BJ (cell line): ENCODE measurements at places on chromosomes 7 and 10.

GRCh38 chr10:119845656-119846055 lies 27.0 kb downstream of the MCMBP start:
- DNase-seq, result no peak

DNA sequence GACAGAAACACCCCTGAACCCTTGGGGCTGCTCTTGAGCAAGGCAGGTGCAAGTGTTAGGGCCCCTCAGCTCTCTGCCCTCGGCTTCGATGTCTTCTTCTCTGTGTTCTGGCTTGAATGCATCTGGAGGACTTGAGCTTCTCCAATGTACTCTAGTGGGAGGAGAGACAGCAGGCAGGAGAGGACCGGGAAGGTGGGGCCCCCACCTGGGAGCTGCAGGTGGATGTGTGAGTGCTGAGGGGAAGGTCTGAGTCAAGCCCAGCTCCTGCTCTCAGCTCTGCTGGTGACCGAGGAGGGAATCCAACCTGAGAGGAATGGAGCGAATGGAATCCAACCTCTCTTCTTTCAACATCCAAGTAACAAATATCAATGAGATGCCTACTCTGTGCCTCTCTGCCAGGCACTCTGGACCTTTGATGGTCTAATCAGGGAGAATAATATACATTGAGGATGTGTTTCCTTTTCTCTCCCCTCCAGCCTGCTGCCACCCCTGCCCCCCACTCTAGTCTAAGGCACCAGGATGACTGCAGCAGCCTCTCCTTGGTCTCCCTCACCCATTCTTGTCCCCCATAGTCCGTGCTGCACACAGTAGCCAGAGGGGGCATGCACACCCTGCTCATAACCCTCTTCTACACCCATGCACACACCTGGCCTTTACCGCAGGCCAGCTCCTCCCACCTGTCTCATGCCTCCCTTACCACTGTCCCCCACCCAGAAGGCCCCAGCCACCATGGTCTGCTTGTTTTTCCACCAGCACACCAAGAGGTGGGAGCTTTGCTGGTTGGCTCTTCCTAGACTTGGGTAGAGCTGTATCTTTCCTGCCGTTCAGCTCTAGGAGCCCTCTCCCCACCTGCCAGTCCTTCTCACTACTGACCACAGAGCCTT lies 13.6 kb downstream of the TBATA start:
- DNase-seq, result no peak

DNA sequence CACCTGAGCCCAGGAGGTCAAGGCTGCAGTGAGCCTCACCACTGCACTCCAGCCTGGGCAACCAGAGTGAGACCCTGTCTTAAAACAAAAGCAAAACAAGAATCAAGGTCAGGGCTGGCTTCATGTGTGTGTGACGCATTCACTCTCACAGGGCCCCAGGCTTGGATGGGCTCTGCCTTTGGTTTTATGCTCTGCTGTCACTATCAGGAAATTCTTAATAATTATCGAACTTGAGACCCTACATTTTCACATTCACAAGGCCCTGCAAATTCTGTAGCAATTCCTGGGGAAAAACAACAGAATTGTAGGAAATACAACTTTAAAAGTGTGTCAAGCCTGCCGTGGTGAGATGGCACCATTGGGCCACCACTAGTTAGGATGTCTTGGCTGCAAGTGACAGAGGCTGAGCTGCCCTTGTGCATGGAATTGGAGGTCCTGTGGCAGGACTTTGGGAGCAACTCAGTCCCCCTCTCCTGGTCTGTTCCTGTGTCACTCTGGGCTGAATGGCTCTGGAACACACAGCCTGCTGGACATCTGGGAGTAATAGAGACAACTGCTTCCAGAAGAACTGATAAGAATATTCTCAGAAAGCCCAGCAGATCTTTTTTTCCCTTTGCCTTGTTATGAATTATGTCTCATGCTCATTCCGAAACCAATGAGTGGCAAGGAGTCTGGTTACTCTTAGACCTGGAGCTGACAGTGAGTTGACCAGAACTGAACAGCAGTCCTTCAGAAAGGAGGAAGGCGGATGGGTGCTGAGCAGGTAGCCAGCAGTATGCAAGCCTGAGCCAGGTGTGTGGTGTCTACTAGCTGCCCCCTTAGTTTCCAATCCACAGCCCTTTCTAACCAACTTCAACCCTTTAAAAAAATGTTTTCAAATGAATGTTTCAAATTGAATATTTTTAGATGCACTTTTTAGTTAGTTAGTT lies 3.6 kb downstream of the UBE2D4 start:
- no peak for DNase-seq

- no peak for DNase-seq
These were observed 12.8 kb upstream of the ADD3 start for GRCh38 chr10:109994711-109995577.

DNA sequence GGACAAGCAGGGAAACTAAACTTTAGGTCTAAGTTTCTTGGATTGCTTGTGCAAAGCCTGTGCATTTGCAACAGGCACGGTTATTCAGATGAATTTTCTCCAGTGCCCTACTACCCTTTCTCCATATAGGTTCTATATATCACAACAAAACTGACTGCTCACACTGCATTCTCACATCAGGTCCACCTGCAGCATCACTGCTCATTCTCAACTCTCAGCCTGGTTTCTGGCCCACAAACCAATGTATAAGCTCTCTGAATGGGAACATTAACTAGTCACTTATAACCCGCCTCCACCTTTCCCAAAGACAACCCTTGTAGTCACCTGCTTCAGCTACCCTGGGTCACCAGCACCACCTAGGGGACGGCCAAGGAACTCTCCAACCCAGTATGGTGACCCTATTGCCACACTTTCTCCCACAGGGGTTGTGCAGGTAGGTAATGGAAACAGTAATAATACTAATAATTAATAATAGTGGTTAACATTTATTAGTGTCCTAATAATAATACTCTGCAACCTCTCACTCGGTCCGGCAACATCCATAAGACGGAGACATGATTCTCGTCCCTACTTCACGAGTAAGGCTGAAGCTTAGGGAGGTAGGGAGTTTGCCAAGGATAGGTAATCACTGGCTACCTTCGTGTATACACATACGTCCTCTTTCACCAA lies 97.3 kb downstream of the CLEC2L start:
- no peak for DNase-seq

GRCh38 chr7:134702366-134703240 lies 56.0 kb downstream of the BPGM start:
- DNase-seq, result no peak

GRCh38 chr10:116674901-116675423 lies 54.2 kb downstream of the PNLIPRP2 start:
- DNase-seq, result no peak
